Right kidney (tissue), 9 donors: ENCODE measurements at places on chromosomes 3 and 15.

GRCh38 chr3:5191555-5192304 lies 4.2 kb downstream of the EDEM1 start:
- no peak for DNase-seq

DNA sequence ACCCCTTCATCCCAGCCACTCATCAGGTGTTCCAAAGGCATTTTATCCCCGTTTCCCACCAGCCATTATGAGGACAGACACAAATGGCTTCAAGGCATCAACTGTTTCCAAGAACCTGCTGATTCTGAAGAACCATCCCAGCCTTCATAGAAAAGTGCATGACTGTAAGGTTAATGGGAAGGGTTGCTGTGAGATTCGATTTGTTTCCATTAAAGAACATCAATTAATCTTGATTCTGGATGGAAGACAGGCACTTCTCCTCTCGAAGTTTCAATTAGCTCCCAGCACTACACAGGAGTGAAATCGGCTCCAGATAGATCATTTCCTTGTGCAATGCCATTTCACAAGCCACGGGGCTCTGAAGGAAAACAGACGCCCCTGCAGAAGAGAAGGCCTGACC lies 25.8 kb downstream of the SRGAP3 start:
- no peak for DNase-seq

DNA sequence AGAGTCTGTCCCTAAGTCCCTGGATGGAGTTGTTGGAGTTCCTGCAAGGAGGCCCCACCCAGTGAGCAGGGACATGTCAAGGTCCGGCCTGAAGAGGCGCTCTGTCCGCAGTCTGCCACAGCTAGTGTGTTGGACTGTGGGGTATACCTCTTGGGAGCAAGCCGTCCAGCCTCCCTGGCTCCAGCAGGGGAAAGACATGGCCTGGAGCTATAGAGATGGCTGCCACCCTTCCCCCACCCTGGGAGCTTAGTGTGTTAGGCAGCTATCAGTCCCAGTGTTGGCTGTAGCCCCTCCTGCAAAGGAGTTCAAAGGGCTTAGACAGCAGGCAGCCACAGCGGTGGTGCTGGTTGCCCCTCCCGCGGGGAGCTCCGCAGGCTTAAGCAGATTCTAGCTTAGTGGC lies 20.3 kb downstream of the IMPG2 start:
- DNase-seq: no peak

DNA sequence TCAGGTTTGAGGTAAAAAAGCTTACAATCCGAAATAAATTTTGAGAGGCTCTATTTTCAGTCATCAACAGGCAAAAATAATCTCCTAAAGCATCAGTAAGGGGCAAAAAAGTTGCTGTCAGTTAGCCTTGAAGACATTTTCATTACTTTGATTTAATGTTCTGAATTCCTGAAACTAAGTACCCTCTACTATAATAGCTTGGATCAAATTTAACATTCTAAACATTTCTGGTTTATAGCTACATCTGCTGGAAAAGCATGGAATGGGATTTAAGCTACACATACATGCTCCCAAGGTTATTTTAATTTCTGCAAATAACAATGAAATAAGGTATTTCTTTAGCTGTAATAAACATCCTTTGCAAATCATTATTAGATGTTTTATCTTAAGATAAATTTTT lies 245.4 kb downstream of the ULK4 start:
- DNase-seq: no peak

DNA sequence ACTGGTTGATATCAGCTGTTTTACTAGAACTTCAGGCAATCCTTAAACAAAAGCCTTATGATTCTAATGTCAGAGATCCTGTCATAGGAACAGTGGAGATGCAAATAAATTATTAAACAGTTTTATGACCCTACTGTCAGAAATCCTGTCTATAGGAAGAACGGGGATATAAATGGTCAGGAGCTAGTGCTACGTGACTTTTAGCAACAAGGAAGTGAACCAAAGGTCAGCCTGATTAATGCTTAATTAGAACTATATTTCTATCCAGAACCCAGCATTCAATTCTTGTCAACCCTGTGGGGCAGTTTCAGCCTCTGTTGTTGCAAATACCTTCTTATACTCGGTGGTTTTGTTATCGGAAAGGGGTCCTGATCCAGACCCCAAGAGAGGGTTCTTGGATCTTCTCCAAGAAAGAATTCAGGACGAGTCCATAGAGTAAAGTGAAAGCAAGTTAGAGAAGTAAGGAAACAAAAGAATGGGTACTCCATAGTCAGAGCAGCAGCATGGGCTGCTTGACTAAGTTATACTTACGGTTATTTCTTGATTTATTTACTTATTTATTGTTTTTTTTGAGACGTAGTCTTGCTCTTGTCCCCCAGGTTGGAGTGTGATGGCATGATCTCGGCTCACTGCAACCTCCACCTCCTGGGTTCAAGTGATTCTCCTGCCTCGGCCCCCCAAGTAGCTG lies 59.9 kb upstream of the RNU6-1 start:
- no peak for DNase-seq

- DNase-seq: no peak
Measured at GRCh38 chr15:47897525-47897924, 180.2 kb downstream of the SEMA6D start.

DNA sequence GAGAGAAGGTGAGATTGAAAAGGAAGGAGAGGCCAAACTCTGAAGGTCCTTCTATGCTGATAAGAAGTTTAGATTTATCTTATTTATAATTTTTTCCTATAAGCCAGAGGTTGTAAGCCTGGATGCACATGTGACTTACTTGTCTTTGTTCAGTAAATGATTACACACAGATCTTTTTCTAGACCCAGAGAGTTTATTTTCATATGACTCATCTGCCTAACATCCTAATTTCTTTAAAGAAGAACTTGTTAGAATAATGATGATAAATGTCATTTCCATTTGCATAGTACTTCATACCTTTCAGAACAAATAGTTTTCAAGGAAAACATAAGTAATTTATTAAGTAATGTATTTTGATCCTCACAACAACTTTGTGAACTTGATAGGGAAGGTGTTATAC lies 434.8 kb upstream of the DPH6 start:
- DNase-seq: no peak

DNA sequence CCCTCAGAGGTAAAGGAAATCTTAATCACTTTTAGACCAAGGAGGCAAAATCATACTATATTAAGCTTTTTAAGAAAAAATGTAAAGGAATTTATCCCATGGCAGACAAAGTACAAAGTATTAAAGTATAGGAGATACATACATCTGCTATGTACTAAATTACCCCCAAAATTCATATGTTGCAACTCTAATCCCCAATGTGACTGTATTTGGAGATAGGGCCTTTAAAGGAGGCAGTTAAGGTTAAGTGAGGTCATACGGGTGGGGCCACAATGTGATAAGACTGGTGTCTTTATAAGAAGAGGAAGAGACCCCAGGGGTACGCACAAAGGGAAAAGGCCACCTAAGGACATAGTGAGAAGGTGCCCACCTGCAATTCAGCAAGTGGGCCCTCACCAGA lies 657.0 kb upstream of the ADAMTS9 start:
- DNase-seq: no peak

DNA sequence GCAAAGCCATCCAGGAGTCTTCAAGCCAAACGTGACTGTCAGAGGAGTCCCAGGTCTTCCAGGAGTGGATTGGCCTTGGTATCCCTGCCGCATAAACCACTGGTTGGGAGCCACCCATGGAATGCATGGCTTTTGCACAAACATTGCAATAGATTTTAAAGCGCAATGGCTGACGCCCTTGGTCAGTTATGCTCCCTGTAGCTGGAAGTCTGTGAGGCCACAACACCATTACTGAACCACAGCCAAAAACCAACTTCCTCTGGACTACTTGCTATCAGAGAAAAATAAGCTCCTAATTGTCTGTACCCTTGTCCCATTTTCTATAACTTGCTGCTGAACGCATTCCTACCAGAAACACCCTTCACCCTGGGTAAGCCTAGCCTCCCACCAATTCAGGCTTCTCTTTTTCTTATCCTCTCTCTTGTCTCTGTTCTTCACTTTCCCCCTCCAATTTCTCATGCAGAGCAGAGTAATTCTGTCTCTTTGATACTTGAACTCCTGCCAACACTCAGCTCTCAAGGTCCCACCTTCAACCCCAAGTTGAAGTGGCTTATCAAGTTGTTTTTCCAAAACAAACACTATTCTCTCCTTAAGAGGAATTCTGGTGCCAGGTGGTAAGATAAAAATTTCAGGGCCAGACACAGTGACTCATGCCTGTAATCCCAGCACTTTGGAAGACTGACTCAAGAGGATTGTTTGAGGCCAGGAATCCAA lies 176.4 kb upstream of the UBE2E1 start:
- no peak for DNase-seq

- no peak for DNase-seq
Measured at GRCh38 chr3:196868297-196868661, 559 bp downstream of the SENP5 start.

- DNase-seq: no peak
Measured at GRCh38 chr3:23904545-23904944, 12.2 kb downstream of the NKIRAS1 start.

GRCh38 chr3:33000691-33001385 lies 49.4 kb downstream of the CCR4 start:
- no peak for DNase-seq

- DNase-seq: no peak
Measured at GRCh38 chr15:101118615-101119014, 133.2 kb downstream of the CHSY1 start.

DNA sequence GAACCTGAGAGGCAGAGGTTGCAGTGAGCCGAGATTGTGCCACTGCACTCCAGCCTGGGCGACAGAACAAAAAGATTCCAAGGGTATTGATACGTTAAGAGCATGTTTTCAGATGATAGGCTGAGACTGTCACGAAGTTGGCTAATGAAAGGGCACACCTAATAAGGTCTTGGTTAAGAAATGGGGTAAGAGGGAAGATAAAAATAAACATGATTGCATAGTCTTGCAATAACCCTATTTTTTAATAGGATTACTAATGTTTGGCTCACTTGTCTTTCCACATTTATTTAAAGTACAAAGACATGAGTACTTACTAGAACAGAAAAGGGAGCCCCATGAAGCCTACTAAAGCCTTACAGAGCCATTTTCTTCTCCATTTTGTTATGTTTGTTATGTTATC lies 109.0 kb downstream of the FRMD4B start:
- DNase-seq: no peak

- no peak for DNase-seq
Measured at GRCh38 chr3:146466604-146467003, 2.8 kb downstream of the PLSCR2 start.

GRCh38 chr15:94736236-94736635 lies 504.9 kb downstream of the MCTP2 start:
- no peak for DNase-seq

- DNase-seq: no peak
Measured at GRCh38 chr3:138642226-138642926, 33.8 kb downstream of the FAIM start.

DNA sequence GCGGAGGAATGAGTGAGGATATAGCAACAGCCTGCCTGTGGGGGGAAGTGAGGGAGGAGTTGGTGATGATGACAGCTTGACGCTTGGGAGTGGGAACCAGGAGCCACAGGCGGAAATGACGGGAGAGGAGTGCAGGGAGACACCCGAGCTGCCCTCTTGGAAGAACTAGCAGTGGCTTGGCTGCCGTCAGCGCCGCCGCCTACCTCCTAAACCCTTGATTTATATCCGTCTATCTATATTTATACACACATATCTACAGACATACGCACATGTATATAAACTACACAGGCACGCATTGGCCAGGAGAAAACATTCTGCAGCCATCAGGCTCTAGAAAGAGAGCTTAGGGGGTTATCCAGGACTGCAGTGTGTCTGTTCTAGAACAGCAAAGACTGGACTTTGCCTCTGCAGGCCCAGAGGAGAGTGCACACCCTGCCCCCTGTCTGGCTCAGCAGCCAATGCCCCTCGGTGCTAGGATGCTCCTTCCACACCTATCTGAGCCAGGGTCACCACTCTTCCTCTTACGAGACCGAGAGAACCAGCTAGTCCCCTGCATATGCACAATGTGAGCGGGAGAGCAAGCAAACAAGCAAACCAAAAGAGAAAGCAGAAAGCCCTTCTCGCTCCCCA lies 45.3 kb upstream of the MAGEF1 start:
- peak; percentile 64 for DNase-seq

DNA sequence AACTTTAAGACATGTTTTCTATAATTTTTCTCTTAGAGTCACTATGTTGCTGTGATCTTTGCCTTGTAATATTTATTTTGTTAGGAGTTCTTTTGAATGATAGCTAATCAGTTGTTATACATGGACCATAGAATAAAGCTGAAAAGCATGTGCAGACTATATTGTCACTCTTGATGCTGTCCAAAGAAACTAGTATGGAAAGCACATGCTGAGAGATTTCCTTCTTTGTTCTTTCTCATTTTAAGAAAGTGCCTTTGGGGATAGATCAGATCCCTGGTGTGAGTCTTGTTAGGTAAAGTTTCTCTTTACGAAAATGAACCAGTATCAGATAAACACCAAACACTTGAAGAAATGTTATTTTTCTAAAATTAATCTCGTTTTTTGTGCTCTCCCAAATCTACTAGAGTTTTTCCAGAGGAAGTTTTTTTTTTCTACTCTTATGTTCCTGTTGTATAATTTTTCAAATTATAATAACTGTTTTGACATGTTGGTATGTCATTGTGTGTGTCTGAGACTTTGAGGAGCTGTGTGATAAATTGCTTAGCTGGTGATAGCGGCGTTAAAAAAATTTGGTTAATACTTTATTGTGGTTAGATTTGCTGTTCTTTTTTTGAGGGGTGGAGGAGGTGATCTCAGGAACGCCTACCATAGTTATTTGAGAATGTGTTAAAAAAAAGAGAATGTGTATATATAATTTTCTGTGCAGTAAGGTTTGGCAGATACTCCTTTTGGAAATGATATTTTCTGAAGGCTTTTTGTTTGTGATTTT lies 2.2 kb downstream of the PIAS1 start:
- DNase-seq: no peak

- no peak for DNase-seq
Measured at GRCh38 chr15:101135532-101136166, 116.2 kb downstream of the CHSY1 start.

- DNase-seq: no peak
Measured at GRCh38 chr15:66713843-66714508, 11.9 kb downstream of the SMAD6 start.

DNA sequence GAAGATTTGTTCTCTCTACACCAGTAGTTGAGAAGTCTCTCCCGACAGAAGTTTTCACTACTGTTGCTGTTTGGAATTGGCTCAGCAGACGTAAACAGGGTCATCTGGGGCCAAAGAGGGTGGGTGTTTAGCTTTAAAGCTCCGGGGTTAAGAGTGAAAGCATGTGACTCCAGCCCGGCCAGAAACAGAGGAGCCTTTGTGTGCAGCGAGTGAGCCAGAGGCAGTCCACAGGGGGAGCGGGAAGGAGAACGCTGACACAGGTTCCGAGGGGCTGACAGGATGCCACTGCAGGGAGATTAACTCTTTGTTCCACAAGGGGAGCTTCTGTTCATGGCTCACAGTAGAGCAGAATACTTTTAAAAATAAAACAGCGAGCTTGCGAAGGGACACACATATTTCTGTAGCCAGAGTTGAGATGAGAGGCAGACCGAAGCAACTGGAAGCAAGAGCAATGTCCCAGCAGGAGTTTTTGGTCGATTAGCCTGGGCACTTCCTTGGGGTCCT lies 26.9 kb downstream of the BMF start:
- DNase-seq: peak; percentile 73

DNA sequence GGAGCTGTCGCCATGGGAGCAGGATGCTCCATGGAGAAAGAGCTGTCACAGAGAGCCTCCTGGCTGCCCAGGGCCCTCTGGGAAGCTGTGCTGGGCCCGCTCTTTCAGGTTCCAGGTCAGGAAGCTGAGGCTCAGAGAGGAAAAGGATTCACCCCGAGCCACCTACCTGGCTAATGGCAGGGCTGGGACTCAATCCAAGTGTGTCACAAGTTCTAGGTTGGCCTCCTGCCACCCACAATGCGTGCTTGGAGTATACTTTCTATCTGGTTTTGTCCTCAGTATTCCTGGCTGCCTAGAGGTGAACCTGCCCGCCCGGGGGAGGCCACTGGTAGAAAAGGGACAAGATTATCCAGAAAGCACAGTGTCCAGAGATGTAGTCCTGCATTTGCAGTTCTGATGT lies 23.6 kb downstream of the FAH start:
- DNase-seq: no peak
